ENCODE measurements at places on chromosomes 4 and X.
A peak's percentile ranks its signal among the peaks of the same experiment; 100 is the strongest.

DNA sequence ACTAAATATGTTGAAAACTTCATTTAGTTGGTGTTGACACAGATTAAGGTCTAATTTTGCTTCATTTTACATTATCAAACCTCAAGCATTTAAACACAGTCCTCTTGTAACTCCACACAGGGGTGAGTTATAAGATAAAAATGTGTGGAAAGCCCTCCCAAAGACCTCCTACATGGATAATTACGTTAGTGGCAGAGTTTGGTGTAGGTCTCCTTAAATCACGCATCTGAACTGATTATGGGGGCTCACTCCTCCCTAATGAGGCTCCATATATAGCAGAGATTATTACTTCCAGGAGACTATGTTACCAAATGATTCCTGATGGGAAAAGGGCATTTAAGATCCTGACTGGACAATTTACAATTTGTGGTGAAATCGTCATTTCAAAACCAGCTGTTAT, 32.2 kb upstream of the VCX3B start:
- ATAC-seq, result no peak

GRCh38 chr4:168843635-168844034, 166.4 kb downstream of the CBR4 start:
- ATAC-seq, result peak; percentile 89

GRCh38 chr4:53101191-53101581, 239.1 kb downstream of the RASL11B start:
- ATAC-seq, result no peak

DNA sequence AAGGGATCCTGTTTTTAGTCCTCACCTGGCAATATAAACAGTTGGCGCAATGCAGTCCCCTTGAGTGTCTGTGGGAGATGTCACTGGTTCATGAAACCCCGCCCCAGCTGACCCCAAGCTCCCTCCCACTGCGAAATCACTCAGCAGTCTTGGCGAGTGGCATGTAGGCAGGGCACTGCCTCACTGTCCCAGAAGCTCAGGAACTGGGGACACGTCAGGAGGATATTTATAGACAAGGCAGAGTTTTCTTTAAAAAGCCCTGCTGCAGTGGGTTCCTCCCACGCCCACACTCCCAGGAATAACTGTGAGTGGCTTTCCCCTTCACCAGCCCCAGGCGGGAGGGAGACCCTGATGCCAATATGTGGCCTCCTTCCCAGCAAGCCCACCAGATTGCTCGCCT, 44.3 kb upstream of the PPP2R2C start:
- no peak for ATAC-seq

GRCh38 chr4:16442296-16442695, 216.0 kb upstream of the TAPT1 start:
- no peak for ATAC-seq

- ATAC-seq, result no peak
Observed at GRCh38 chr4:157014621-157015591, 43.3 kb upstream of the PDGFC start.

GRCh38 chr4:148634476-148634875, 192.3 kb upstream of the NR3C2 start:
- no peak for ATAC-seq

DNA sequence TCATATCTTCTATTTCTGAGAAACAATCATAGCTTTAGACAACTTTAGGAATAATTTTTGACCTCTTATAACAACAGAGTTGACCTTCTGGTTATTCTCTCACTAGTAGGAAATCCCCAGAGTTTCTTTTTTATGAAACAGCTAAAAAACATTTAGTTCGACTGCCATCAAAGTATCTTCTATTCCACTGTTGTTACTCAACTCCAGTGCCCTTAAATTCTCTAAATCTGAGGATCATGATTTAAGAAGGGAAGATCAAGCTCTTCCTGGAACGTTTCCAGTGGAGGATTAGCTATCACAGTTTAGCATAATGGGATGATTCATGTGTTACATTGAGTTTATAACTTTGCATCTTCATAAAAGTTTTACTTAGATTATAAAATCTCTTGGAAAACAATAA, 134.9 kb upstream of the VEGFC start:
- no peak for ATAC-seq

GRCh38 chr4:149631629-149632028, 184.0 kb downstream of the IQCM start:
- ATAC-seq, result no peak

- ATAC-seq, result no peak
Observed at GRCh38 chr4:97589481-97590196, 553.6 kb downstream of the STPG2 start.

- ATAC-seq, result no peak
Observed at GRCh38 chr4:182805321-182805720, 111.9 kb downstream of the DCTD start.

DNA sequence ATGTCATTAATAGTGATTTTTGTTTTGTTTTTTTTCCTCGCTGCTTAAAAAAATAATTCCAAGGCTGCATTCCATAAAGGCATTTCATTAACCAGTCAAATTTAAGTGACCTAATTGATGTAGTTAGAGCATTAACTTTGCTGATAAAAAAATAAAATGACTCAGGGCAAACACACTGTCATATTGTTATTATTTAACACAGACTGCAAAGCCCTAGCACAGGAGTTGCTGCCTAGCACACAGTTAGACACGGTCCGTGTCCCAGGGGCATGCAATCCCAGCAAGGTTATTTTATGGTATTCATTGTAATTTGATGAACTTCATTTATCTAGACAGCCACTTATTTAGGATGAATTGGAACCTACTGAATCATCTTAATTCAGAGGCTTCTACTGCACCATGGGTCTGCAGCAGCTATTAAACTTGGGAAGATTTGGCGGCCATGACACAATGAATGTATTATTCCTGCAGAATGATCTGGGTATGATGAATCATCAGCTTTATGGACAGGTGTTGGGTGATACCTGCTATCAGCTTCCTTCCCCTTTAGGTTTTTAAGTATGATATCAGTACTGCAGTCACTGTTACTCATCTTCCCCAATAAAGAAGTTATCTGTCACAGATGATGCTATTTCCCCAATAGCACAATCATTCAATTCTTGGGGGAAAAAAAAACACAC, 182.7 kb downstream of the PPARGC1A start:
- no peak for ATAC-seq

DNA sequence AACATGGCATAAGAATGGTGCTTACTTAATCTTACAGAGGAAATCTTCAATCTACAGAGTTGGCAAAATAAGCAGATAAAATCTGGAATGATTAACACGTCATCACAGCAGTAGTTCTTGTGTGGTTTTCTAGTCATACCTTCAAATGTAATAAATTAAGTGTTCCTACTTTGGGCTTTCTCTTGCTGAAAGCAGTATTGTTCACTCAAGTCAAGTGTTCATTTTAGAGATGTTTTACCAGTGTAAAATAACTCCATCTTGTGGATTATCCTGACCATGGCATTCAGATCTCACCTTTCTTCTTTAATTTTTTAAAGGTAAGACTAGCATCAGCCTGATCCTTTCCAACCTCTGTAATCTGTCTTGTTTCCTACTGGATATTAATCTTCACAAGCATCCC, 72.9 kb downstream of the ADAMTS3 start:
- ATAC-seq, result no peak

- ATAC-seq, result no peak
Observed at GRCh38 chr4:110869862-110870572, 247.1 kb upstream of the PITX2 start.

DNA sequence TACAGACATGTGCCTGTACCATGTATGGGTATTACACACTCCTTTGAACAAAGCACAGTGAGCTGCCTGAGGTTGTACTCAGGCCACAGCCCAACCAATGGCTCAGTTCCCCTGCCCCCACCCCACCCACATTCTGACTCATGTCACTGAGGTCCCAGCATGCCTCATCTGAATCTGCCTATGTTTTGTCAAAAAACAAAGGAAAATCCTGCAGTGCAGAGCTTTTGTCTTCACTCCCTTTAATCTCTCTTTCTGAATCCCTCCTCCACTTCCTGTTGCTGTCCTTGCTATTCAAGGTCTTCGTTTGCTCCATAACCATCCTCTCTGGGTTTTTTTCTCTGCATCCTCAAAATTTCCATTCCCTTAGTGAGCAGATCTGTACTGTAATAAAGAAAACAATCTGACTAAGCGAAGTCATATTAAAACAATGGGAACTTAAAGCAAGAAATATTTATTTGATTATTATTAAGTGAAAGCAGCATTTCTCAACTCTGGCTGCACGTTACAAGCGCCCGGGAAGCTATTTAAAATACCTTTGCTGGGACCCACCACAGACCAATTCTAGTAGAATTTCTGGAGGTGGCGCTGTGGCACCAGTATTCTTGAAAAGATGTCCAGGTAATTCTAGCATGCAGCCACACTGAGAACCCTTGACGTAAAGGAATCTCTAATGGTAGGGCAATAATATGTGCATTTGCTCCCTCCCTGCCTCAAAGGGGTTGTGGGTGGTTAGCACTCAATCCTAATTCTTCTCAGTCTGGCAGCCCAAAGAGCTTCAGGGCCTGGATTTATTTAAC, 8.7 kb downstream of the GUCY2F start:
- ATAC-seq, result peak; percentile 93

DNA sequence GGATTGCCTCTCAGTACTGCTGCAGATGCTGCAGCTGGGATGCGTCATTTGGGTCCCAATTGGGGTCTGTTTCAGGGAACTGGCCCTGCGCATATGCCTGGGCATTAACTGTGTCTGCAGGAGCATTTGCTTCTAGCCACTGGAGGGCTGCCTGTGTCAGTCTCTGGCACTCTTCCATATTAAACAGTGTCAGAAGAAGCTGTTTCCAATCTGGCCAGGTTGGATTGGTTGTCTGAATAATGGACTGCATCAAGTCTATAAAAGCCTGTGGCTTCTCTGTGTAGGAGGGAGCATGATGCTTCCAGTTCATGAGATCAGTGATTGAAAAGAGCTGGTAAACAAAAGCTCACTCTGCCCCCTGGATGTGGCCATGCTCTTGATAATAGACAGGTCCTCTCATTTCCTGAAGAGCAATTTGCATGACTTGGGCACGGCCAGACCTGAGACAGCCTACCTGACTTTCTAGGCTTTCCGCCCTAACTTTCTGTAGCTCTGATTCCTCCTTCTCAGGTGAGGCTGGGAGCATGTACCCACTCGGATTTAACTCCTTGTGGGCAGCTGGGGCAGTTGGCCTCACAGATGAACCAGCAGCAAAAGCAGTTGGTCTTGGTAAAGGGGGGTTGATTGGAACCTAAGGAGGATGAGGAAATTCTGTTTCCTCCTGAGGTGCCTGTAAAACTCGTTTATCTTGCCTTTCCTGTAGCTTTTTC, 29.2 kb downstream of the SULT1E1 start:
- peak; percentile 69 for ATAC-seq

- ATAC-seq, result no peak
Observed at GRCh38 chrX:140273921-140274320, 230.9 kb downstream of the SOX3 start.

DNA sequence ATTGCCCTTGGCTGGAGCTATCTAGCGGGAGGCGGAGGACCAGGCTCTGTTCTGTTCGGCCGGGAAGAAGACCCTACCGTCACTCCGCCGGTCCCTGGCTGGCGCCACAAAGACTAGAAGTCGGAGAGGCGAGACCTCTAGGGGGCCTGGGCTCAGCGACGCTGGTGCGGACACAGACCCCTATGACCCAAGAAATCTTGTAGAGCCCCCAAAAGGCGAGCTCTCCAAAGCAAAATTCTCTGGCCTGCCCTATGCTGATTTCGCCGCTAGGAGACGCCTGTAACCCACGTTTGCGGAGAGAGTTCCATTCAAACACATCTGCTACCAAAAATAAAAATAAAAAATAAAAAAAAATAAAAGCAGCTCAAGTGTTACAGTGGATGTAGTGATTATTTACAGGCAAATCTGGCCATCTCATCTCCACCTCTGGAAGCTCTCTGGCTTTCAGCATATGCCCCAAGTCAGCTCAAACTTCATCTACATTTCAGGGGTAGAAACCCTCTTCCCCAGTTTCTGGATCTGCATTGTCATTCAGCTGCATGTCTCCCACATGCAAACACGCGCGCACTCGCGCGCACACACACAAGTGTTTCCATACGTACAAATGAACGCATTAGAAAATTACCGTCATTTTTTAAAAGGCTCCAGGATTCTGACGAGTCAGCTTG, 2.4 kb upstream of the PCDH10 start:
- peak; percentile 24 for ATAC-seq

GRCh38 chr4:155509555-155509954, 132.8 kb upstream of the MAP9 start:
- ATAC-seq, result no peak

DNA sequence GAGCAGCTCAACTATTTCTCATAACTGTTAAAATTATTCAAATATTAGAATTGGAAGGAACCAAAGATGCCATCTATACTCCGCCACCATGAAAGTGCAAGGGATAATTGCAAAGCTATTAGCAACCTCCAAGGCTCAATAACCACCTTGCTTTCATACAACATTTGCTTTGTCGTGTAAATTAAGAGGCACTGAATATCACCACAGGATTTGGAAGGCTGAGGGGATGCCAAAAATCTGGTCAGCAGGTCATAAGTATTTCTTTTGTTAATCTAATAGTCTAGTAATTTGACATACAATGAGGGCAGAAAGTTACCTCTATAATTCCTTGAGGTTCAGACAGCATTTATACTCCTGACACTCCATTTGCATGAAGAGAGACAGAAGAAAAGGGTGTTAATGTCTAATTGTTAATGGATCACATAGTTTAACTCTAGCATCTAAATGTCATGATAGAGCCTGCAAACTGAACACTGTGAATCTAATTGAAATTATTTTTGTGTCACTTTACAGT, 200.9 kb upstream of the DIAPH2 start:
- no peak for ATAC-seq

DNA sequence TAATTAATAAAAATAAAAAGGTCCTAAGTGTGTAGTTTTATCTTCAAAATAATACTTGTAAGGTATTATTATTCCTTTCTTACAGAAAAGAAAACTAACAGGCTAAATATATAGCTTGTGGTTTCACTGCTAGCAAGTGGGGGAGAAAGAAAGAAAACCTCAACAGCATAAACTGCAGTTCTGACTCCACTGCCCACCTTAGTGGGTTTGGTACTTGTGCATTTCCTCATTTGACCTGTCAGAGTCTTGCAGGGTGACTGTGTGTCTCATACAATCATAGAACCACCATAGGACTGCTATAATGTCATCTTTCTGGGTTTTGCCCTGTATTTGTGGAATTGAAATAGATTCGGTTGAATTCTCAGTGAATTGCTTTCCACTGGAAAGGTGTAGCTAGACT, 94.7 kb upstream of the PUDP start:
- ATAC-seq, result no peak

DNA sequence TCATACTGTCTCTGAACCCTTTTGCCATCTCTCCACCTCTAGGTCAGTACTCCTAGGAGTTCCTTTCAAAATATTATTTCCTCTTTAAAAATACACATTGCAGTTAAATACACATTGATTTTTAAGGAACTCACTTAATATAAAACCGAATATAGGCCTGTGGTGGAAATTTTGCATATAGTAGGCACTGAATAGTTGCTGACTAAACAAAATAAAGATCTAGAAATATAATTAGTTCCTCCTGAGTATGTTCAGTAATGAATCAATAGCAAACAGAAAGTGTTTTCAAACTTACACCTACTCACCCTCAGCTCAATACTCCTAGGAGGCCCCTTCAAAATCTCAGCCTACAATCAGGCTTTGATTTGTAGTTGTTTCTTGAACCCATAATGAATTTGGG, 61.5 kb downstream of the IGSF1 start:
- ATAC-seq, result no peak

GRCh38 chrX:54045563-54046228, 1.4 kb upstream of the PHF8 start:
- ATAC-seq, result no peak

- no peak for ATAC-seq
Observed at GRCh38 chr4:167492007-167492406, 257.7 kb upstream of the SPOCK3 start.
